ENCODE measurements at places on chromosomes 4 and X.

- peak; percentile 44 for DNase-seq
Measured at GRCh38 chr4:1459722-1460511, 53.7 kb upstream of the NKX1-1 start.

GRCh38 chr4:146450524-146450923, 71.2 kb downstream of the SLC10A7 start:
- no peak for DNase-seq

DNA sequence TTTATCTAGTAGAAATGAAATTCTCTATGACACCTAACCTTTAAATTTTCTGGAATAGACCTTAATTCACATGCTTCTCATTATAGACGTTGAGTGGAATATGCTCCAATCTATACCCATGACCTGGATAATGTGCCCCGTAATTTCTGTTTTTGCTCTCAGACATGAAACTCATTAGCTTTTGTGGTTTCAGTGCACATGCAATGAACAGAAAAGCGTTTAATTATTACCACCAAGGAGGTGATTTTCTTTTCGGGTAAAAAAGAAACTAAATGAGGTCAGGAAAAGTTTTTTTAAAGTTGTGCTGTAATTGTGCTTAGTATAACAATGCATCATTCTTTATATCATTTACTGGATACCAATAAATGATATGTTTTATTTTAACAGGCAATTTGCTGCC, 1703.9 kb upstream of the TENM3 start:
- DNase-seq = no peak

- DNase-seq = no peak
Measured at GRCh38 chr4:25667931-25668557, 12.4 kb downstream of the SLC34A2 start.

DNA sequence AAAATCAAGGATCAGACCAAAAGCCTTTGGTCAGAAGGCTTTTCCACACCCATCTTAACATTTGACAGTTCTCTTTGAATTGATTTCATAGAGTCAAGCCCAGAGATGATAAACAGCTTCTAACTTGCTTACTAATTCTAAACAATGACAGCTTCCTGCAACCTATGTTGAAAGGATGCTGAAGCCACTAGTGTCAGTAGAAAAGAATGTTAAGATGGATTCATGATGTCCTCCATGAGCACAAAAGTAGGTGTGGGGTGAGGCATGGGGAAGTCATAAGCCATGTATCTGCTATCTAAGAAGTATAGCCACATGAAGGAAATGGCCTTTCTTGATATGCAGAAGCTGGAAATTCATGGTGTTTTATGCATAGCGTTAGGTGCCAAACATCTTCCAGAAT, 269.3 kb downstream of the DHX15 start:
- no peak for DNase-seq

- DNase-seq = no peak
Measured at GRCh38 chr4:74266081-74266480, 42.2 kb upstream of the EPGN start.

- DNase-seq = no peak
Measured at GRCh38 chr4:6029254-6029653, 11.0 kb upstream of the C4orf50 start.

DNA sequence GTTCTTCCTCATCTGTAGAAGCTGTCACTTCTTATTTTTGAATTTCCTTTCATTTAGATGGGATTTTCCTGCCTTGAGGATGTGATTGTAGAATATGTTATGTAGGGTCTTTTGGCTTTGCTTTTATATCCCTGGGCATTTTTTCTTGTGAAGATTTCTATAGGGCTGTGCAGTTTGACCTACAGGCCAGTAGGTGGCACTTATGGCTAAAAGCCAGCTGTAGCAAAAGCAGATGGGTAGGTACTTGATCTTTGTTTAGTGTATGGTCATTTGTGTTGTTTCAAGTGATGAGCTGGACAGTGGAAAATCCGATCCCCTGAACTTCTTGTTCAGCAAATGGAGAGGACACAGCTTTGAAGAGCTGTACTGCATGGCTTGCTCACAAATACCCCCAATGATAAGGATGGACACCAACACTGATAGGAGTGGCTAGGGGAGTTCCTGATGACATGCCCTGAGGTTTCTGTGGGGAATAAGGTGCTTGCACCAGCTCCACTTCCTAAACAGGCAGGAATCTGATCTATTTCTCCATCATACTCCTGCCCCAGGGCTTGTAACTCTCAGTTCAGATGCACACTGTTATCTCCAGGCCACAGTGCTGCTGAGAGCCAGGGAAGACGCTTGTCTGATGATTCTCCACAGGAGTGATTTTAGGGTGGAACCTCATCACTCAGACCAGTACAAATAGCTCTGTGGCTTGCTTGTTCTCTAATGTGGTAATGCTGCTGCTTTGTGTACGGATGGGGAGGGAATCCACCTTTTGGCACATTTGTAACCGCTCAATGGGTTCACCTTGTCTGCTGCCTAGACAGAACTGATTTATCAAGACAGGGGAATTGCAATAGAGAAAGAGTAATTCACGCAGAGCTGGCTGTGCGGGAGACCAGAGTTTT, 417.1 kb upstream of the MAGEB16 start:
- no peak for DNase-seq

GRCh38 chrX:35617836-35618235, 180.3 kb upstream of the MAGEB16 start:
- DNase-seq = no peak

- no peak for DNase-seq
Measured at GRCh38 chr4:35942092-35942491, 302.2 kb downstream of the ARAP2 start.

DNA sequence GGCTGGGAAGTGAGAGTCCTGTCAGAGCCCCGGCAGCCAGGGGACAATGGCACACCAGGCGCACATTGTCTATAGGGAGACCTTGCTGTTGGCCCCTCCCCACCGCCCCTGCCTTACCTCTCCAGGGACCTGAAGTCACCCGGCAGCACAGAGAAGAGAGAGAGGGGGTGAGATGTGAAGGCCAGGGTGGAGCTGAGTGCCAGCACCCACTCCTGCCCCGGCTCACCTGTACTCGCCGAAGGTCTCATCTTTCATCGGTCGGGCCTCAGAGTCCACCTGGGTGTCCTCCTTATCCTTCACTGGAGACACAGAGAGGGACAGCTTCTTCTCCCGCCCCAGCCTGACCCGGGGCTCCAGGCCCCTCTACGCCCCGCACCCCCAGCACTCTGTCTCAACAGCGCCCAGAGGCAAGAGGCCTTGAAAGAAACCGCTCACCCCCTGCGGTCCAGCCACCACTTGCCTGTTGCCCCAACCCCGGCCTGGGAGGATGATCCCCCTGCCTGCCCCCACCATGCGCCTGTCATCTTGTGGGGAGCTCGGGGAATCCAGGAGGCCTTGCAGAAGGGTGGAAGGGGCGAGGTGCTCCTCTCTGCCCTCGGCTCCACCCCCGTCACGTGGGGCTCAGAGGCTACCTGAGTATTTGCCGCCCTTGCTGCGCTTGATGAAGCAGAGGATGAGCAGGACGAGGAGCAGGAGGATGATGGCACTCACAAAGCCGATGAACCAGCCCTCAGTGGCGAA, 22.6 kb downstream of the L1CAM start:
- DNase-seq = no peak

DNA sequence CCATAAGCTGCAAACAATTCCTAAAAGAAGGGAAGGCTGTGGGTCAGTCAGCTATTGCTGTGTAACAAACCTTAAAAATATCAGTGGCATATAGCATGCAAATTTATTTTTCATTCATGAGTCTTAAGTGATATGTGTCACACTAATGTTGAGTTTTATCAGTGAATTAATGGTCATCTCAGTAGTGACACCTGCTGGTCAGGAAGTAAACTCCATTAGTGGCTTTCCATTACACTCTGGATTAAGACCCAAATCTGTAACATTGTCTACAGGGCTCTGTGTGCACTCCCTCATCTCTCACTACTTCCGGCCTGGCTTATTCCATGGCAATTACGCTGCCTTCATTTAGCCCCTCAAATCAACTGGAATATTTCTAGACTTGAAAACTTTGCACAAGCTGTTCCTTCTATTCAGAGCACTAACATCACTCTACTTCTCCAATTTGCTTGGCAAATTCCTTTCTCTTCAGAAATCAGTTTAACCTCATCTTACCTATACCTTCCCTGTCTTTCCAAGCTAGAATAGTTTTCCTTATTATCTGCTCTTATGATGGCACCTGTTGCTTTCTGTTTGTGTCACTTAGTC, 217.3 kb upstream of the TAPT1 start:
- DNase-seq = no peak

- no peak for DNase-seq
Measured at GRCh38 chr4:123528501-123529277, 132.1 kb downstream of the SPRY1 start.

- DNase-seq = no peak
Measured at GRCh38 chr4:48173056-48173991, 39.3 kb upstream of the TXK start.

GRCh38 chrX:72316408-72317110, 10.8 kb upstream of the CITED1 start:
- no peak for DNase-seq

- DNase-seq = no peak
Measured at GRCh38 chr4:112266823-112267222, 18.9 kb downstream of the TIFA start.

- DNase-seq = no peak
Measured at GRCh38 chrX:132270021-132270420, 50.8 kb upstream of the RAP2C start.

DNA sequence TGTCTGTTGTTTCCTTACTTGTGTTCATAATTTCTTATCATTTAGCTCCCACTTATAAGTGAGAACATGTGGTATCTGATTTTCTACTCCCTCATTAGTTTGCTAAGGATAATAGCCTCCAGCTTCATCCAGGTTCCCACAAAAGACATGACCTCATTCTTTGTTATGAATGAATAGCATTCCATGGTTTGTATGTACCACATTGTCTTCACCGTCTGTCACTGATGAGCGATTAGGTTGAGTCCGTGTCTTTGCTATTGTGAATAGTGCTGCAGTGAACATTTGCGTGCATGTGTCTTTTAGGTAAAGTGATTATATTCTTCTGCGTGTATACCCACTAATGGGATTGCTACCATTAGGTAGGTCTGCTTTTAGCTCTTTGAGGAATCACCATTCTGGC, 624.3 kb upstream of the EPHA5 start:
- no peak for DNase-seq

GRCh38 chrX:107683124-107683895, 55.0 kb downstream of the PRPS1 start:
- no peak for DNase-seq

- no peak for DNase-seq
Measured at GRCh38 chrX:150514462-150514861, 54.0 kb upstream of the MTM1 start.

DNA sequence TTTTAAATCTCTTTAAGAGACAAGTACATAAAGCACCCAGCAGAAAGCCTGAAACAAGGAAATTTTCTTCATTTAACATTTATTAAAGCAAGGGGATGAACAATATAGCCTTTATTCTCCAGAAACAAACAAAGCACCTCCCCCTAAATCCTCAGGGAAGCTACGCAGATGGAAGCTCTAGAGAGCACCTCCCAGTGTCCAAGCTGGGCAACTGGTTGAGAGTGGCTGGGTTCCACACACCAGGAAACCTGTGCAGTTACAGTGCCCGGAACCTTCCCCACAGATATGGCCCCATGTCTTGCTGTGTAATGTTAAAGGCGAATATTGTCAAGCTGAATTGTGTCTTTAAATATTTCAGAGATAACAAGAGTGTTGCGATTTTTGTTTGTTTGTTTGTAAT, 8.9 kb upstream of the TRIML1 start:
- no peak for DNase-seq

DNA sequence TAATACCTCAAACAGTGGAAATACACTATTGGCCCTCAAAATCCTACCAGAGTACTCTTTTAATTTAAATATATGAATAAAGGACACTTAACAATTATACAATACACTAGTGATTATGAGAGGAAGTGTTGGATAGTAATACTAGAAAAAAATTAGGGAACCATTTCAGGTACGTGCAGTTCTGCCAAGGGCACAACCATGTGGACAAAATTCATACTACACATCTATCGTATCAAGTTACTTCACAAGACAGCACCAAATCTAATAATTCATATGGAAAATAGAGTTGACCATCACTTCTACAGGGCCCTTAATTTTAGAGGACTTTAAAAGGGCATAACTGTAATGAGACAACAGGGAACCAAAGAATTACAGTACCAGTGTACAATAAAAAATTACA, 69.2 kb upstream of the ZCCHC13 start:
- no peak for DNase-seq

DNA sequence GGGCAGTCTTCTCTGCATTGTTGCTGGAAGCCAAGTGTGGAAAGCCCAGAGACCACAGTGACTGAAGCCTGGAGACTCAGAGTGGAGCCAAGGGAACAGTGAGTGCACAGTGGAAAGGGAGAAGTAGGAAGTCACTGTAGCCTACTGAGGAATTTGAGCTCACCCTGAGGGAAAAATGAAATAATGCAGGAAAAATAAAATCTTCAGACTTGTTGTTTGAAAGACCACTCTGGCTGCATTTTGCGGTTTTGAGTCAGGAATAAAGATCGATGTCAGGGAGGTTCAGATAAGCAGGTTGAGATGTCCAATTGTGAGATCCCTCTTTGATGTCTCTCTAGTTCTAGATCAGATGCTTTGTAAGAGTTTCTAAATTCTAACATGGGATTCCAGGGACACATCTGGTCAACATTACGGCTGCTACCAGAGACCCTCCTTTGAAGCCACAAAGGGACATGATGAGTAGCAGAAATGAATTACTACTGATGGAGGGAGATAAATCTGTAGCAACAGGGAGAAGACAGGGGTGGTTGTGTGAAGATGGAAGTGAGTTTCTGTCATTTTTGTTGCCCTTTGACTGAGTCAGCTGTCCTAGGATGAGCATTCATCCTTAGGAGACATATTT, 8.4 kb downstream of the ADH4 start:
- no peak for DNase-seq

DNA sequence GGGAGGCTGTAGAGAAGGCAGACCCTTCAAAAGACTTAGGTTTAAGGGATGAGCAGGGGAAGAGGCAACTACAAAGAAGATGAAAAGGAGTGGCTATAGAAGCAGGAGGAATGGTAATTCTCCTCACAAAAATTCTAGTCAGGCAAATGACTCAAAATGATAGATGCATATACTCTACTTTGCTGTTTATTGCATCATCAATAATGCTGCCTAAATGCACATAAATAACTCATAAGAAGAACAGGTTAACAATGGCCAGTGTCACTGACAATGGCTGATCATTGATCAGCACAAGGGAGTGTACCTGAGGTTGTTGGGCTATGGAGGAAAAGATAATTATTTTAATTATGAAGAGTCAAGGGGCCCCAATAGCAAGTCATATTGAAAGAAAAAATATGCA, 184.7 kb upstream of the ETNPPL start:
- DNase-seq = no peak

DNA sequence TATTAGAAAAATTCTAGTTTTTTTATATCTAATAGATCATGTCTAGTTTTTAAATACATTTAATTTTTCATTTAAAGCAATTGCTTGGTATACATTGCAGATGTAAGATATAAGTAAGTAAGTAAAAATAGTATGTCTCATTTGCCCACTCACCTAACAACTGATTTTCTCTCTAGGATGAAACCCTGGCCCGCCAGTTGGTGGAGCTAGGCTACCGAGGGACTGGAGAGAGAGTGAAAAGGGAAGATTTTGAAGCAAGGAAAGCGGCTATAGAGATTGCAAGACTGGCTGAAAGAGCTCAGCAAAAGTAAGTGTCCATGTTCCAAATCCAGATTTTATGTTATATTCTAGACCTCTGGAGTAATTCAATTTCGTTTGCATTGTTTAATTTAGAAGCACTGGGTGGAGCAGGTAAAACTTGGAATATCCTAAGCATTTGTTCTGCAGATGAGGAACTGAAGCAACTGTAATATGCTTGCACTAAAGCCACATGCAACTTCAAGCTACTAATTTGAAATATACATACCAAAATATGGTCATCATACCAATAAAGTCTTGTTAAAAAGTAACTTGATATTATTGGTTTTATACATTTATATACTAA, 27.1 kb downstream of the CFAP299 start:
- DNase-seq = no peak

Data from activated CD8-positive, alpha-beta memory T cell treated with anti-CD3 and anti-CD28 coated beads for 24 hours (primary cell).